Effector memory CD8-positive, alpha-beta T cell (primary cell): ENCODE measurements at places on chromosomes 11 and 22.

- no peak for DNase-seq
These were observed 96.6 kb downstream of the TP53I11 start for GRCh38 chr11:44854086-44854485.

DNA sequence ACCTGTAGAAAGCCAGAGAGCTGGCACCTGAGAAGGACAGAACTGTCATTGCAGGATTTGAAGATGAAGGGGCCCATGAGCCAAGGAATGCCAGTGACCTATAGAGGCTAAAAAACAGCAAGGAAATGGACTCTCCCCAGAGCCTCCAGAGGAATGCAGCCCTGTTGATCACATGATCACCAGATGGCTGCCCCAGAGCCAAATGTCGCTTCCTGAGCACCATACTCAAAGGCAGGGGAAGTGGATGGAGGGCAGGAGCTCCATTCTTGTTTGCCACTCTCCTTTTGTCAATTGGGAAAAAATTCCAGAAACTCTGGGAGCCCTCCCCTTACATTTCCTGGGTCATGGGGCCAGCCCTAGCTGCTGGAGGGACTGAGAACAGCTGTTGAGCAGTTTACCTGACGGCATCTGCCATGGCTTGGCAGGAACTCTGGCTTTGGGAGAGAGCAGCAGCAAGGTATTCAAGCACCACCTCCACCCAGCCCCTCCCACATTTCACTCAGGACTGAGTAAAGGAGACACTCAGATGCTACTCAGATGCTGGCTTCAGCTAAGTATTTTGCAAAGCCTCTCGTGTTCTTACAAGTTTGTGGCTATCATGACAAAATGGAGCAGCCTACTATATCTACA lies 46.9 kb downstream of the DKK3 start:
- no peak for DNase-seq

DNA sequence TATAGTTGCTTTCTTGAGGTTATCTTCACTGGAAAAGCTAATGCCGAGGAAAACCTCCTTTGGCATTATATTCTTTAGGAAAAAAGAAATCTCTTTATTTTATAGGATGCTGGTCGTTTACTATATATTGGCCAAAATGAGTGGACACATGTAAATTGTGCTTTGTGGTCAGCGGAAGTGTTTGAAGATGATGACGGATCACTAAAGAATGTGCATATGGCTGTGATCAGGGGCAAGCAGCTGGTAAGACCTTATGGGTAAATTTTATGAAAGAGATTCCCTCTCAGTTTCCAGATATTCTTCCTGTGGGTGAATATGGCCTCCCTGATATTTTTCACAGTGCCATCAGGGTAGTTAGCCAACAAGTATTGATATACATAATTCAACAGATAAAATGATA lies 29.4 kb upstream of the TTC36 start:
- DNase-seq = no peak

- no peak for DNase-seq
These were observed 309.6 kb downstream of the OPCML start for GRCh38 chr11:133222425-133223330.

- DNase-seq = no peak
These were observed 34.1 kb upstream of the ME3 start for GRCh38 chr11:86706338-86707131.

- no peak for DNase-seq
These were observed 3.5 kb downstream of the RRP8 start for GRCh38 chr11:6599881-6600390.

DNA sequence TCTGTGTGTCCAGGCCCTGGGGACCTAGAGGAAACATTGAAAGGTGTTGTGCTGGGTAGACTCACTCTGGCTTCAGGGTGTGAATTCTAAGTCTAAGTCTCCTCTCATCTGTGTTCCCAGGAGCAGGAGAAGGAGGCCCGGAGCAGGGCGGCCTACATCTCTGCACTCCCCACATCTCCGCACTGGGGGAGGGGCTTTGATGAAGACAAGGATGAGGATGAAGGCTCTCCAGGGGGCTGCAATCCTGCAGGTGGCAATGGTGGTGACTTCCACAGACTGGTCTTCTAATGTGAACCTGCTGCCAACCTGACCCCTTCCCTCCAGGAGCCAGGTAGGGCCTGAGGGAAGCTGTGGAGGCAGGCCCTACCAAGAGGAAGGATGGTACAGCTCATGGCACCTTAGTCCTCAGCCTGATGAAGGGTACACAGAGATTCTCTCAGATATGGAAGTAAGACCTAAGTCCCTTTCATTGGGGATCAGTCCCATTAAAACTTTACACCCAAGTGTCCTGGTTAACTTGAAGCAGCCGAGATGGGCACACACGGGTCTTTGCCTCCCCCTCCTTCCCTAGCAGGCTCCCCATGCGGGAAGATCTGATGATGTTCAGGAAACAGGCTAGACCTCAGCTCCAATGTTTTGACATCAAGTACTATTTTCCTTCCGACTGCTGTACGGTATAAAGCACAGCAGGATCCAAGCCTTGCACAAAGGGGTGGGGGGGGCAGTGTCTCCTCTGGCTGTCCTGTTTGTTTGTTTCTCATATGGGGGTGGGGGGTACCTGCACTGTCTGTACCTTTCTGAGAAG lies 25.0 kb downstream of the USP35 start:
- no peak for DNase-seq

DNA sequence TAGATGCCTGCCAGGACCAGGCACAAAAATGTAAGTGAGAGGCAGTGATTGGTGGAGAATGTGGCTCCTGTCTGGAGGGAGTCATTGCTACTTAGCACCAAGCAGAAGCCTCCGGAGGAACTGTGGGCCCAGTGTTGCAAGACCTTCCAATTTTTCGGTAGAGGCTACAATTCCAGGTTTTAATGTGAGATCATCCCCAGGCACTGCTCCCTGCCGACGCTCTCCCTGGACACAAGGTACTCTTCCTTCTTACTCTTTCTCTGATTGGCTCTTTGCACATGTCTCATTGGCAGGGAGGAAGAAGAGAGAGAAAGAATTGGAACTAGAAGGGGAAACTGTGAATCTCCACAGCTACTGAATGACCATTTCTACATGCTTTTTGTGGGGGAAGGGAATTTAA lies 53.7 kb upstream of the EP300 start:
- DNase-seq = no peak

- no peak for DNase-seq
These were observed 336.8 kb upstream of the DDI1 start for GRCh38 chr11:103699656-103700055.

GRCh38 chr22:23365524-23365923 lies 185.2 kb downstream of the BCR start:
- DNase-seq = no peak

GRCh38 chr11:44002191-44003093 lies 45.3 kb upstream of the ACCSL start:
- no peak for DNase-seq

- DNase-seq = no peak
These were observed 44.3 kb downstream of the RASSF10 start for GRCh38 chr11:13053255-13053917.

DNA sequence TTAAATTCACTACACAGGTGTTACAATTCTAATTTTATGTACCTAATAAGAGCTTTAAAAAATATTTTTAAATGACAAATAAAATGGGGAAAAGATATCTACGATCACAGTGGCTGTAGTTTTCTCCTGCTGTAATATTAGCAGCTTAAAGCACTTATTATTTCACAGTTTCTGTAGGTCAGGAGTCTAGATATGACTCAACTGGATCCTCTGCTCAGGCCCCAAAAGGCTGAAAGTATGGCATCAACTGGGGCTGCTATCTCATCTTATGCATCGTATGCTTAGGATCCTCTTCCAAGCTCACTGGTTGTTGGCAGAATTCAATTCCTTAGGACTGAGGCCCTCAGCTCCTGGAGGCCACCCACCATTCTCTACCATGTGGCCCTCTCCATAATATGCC lies 12.8 kb downstream of the FBXO3 start:
- no peak for DNase-seq

DNA sequence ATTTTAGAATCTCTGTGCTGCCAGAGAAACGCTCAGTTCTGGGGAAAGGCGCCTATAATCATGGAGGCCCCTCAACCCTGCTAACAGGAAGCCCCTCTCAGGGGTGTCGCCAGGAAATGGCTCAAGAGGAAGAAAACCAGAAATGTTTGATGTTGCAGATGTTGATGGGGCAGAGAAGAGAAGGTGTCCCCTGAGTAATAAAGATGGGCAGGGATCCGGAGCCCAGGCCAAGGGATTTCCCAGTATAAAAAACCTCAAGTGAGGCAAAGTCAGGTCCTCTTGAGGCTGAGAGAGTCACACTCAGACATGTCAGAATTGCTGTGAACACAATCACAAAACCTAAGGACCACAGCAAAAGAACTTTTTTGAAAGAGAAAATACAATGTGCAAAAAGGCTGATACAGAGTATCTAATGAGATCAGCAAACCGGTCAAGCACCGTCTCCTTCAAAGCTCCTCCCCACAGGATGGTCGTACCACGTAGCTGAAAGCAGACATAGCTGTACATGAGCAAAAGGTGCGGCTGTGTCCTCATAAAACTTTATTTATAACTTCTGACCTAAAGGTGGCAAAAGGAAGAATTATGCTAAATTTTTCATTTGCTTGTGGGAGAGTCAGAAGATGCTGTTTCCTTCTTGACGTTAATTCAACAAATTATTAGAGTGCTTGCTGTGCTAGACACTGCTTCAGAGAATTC lies 12.2 kb downstream of the MOV10L1 start:
- DNase-seq = no peak

GRCh38 chr11:2940921-2941821 lies 12.0 kb upstream of the PHLDA2 start:
- DNase-seq = no peak

DNA sequence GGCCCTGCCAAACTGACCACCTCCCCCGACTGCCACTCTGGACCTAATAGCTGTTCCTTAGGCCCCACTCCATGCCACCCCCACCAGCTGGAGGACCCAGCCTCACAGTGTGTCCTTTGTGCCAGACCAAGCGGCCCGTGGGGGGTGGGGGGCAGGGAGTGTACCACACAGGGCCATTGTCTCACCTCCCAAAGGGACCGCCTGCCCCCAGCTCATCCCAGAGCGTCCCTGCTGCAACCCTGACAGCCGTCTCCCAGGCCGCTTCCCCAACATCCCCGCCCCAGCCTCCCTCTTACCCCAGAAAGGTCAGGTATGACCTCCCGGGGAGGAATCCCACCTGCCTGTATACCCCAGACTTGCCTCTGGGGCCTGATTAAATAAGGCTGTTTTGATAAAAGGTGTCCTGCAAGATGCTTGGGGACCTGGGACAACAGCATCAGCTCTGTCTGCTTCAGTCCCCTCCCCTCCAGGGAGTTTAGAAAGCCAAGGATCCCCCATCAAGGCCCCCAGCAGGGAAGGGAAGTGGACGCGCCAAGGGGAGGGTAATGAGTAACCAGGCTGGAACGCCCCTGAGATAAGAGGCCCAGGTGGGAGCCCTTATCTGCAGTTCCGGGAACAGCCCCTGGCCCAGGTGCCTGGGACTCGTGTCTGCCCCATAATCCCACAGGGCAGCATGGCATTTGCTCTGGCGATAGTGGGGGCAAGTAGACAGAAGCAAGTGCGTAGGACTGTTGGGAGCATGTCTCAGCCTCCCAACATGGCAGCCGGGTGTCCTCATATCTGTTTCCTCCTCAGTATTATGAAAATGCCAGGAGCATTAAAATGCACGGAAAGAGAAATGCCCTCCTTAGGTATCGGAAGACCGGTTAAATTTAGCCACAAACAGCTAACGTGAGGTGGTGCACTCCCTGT lies 9.0 kb downstream of the CDC42EP1 start:
- DNase-seq = no peak

DNA sequence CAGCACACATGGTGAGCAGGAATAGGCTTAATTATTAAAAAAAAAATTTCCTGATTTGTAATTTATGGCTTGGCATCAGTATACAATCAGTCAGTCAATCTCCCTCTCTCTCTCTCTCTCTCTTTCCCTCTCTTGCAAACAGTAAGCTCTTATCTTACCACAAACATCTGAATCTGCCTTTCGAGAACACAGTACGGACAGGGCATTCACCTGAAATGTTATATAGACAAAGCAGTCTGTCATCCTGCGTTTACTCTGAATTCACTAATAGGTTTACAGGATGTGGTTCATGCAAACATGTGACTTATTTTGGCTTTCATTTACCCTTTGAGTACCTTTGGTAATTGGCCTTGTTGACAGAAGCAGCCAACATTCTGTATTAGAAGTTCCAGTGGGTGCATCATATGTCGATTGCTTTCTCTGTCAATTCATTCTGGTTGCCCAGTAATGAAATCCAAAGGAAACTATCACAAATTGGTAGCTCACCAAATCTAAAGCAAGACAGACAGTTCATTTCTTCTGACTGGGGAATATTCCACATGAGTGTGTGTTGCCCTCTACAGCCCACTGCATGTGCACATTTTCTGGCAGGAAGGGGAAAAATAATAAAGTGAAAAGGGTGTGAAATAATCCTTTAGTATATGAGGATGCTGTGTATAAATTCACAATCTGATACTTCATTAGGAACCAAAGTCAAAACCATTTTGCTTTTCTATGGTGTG lies 1058.2 kb downstream of the LRRC4C start:
- DNase-seq = no peak

DNA sequence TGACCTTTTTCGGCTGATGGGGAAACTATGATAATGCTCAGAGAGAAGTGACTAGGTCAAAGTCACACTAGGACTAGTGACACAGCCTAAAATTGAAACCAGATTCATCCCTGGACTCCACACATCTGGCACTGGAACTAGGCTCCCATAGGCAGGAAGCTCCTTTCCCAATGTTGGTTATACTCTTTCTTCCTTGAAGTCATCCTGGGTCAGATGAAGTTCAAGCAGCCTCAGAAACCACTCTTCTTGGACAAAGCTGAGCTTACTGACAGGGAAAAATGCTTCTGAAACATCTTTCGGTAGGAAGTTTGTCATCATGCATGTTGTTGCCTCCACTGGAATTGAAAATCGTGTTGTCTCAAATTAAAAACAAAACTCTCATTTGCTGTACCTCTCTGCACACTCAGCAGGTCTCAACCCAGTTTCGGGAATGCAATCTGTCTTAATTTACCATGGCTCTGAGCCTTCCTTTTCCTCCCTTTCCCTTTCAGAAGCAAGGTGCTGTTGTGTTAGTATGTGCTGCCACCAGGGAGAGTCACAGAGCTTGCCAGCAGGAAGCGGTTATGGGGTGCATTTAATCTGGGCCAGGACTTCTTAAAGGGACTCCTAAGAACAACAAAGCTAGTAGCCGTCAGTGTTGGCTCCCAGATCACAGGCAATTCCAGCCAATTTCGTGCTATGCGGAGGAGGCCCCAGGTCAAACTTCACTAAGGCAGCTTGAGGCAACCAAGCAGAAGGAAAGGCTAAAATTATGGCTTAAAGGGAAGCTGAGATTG lies 384.8 kb downstream of the TENM4 start:
- no peak for DNase-seq

GRCh38 chr22:26865021-26865420 lies 207.6 kb downstream of the MIAT start:
- DNase-seq = no peak

GRCh38 chr22:25909614-25910387 lies 167.8 kb downstream of the MYO18B start:
- no peak for DNase-seq

DNA sequence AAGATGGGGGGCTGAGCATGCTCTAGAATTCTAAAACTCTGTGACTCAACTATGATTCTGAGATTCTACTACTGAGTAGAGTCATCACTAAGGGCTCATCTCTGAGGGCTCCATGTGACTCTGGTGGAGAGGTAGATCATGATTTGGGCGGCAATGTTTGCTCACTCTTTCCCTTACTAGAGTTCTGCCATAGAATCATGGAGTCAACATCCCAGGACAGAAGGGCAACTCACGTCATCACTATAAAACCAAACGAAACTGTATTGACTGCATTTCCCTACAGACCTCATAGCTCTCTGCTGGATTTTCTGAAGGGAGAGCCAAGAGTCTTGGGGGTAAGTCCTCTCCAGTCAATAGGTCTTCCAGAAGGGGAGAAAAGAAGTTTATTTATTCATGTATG lies at the start of gene MS4A14:
Gene MS4A14, plus strand, starts transcription at position 78 of the 400 bp plus-strand sequence. Its CDS starts 120 bp downstream, at position 198.
- no peak for DNase-seq
